Fibroblast of mammary gland (primary cell): ENCODE measurements at places on chromosomes 5 and 9.

DNA sequence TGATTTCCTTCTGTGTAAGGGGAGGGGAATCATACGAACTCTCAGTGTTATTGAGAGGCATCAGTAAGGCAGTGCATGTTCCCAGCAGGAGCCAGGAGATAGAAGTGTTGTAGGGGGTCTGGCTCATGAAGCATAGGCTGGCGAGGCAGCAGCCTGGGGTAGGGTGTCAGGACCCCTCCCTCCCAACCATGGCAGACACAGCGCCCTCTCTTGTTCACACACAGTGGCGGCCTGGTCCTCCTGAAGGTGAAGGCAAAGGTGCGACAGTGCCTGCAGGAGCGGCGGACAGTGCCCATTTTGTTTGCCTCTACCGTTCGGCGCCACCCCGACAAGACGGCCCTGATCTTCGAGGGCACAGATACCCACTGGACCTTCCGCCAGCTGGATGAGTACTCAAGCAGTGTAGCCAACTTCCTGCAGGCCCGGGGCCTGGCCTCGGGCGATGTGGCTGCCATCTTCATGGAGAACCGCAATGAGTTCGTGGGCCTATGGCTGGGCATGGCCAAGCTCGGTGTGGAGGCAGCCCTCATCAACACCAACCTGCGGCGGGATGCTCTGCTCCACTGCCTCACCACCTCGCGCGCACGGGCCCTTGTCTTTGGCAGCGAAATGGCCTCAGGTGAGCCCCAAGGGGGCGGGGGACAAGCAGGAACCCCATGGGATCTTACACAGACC is 4.7 kb downstream of the SLC27A4 start:
- DNase-seq, result no peak

DNA sequence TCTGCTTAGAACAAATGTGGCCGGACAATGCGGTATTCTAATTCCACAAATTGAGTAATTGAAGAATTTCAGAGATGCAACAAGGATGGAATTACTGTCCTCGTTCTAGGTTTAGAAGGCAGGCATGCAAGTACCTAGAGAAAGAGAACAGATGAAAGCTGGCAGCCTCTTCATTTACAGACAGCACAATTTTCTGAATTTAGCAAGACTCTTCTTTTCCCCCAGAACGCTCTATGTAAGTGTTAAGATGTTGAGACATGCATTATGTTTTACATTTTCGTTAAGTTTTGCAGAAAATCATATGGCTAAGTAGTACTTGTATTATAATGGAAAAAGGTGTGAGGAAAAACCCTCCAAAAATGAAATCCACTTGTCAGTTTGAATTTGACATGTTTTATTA is 259.5 kb upstream of the ARRDC3 start:
- DNase-seq, result no peak

DNA sequence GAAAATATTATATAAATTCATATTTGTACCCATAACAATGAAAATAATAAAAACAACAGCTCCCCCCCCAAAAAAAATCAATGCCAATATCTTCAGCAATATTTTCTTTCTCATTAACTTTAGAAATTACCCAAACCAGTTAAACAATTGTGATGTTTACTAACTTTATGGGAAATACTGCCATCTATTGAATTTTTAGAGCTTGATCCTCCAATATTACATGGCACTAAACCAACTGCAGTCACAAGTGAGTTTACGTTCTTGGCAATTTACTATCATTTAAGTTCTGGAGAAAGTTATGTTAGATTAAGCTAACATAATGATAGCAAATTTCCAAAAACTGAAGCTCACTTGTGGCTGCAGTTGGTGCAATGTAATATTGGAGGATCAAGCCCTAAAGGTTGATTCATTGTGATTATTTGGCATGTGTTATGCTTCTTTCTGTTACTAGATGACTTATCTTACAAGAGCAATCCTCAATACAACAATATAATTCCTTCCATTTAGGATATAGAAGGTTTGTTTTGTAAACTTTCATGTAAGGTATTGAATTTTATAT is 379.5 kb downstream of the CDH18 start:
- DNase-seq, result peak; percentile 1

GRCh38 chr5:104652271-104652861 is 1089.8 kb upstream of the NUDT12 start:
- DNase-seq, result no peak

DNA sequence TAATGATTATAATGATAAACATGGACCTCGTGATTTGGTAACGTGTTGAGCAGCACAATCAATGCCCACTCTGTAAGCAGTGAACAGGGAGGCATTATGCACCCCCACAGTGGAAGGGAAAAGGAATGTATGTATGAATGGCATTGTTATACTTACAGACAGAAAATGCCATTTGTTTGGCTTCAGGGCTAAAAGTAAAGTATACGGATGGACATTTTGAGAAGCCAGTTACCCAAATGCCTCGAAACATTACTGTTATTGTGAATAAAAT is 260.2 kb upstream of the PPP1R2B start:
- no peak for DNase-seq

DNA sequence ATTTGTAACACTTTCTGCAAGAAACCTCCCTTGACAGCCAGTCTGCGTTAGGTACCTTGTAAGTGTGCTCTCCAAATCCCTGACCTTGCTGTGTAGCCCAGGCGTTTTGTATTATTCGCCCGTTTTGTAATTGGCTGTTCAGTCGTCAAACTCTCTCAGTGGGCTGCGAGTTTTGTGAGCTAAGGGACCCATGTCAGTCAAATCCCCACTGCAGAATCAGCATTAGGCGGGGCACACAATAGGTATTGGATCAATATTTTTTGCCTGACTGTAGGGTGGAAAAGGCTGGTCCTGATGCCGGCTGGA is 665 bp downstream of the DNAJC18 start:
- no peak for DNase-seq

- DNase-seq, result no peak
Measured at GRCh38 chr9:107348836-107349235, 65.8 kb downstream of the RAD23B start.

DNA sequence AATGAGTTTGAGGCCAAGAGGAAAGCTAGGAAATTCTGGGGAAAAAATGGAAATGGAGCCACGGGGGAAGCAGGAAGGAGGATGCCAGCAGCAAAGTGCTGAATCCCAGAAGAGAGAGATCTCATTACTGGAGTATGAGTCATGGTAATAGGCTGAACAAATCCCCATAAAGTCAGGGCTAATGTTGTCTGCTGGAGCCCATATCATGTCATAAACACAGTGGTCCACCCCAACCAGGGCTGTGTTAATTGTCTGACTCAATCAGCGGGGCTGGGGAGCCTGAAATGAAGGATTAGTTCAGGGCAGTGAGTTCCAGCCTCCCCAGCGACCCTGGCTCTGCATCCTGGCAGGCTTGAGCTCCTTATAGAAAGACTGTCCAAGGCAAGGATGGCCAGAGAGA is 68.8 kb downstream of the TLR4 start:
- DNase-seq, result peak; percentile 65

DNA sequence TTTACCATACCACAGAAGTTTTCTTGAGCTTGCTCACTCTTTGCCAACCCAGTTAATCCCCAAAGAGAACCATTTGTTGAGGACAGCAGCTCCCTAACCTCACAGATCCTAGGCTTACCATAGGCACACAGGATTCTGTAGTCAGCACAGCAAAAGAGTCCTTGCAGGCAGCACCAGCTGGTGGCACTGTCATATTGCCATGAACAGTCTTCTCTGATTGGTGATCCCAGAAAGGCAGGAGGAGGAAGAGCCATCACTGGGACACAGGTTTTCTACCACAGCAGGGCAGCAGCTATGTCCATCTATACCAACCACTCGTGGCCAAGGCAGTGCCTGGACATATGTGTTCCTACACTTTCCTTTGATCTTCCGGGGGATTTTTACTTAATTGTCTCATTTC is 297.1 kb upstream of the CD180 start:
- peak; percentile 34 for DNase-seq
